ENCODE measurements at places on chromosomes 5 and 9.

- no peak for DNase-seq
These were observed 571.9 kb upstream of the BRINP1 start for GRCh38 chr9:119941091-119941490.

GRCh38 chr9:135487281-135488012 is 7.9 kb downstream of the PPP1R26 start:
- DNase-seq, result no peak

DNA sequence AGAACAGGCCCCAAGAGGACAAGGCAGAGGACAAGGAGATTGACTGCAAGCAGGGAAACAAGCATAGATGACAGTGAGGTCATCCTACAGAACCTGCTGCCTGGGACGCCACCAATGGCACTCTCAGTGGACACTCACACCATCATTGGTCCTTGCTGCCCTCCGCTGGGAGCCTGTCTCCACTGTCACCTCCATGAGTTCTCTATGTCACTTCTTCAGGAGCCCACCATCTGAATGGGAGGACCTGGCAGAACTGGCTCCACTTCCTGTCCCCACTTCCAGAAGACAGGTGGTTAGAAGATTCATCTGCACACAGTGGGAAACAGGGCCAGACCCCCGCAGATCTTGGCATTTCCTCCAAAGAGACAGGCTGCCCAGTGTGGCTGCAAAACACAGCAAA is 188.9 kb downstream of the HSD17B3 start:
- DNase-seq, result no peak

DNA sequence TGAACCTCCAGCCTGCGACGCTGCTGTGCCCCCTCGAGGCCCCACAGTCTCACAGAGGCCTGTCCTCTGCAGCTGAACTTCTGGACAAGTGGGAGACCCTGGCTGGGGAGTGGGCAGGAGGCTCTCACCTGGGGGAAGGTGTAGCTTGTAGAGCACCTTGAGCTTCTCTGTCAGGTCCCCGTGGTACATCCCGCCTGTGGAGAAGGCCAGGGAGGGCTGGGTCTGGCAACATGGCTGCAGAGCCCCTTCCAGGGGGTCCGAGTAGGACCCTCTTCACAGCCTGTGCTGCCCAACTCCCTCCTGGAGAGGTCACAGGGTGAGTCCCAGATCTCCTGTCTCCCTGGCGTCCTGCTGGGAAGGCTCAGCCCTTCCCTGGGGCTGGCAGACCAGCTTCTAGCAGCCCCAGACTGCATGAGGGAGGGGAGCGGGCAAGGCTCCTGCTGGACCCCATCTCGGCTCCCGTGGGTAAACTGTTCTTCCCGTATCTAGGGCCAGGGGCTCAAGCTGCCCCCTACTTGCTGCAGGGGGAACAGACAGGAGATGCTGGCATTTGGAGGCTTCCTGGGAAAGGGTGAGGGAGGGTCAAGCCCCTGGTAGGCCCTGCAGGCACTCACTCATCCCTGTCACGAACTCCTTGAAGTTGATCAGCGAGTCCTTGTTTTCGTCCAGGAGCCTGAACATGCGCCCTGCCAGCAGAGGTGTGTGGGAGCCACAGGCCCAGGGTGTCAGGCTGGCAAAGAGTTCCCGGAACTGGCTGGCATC is 11.2 kb upstream of the MRNIP start:
- DNase-seq, result no peak

GRCh38 chr5:143495110-143495509 is 91.6 kb upstream of the NR3C1 start:
- DNase-seq, result no peak

DNA sequence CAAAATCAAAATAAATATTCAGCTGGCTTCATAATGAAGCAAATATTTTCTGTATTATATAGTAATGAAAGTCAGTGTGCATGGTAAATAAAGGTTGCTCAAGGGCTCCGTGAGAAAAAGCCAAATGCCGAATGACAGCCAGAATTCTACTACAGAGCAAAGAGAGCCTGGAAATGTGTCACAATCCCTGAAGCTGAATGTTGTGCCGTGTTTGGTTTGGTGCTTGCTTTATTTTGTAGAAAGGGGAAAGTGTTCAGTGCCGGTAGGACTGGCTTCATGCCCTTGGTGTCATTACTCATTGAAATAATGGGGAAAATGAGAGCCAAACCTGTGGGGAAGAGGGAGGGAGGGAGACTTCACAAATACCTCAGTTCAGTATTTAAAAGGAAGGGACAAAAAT is 26.8 kb upstream of the ADAMTSL1 start:
- DNase-seq, result no peak

- DNase-seq, result no peak
These were observed 20.2 kb upstream of the AGXT2 start for GRCh38 chr5:35067985-35068384.

DNA sequence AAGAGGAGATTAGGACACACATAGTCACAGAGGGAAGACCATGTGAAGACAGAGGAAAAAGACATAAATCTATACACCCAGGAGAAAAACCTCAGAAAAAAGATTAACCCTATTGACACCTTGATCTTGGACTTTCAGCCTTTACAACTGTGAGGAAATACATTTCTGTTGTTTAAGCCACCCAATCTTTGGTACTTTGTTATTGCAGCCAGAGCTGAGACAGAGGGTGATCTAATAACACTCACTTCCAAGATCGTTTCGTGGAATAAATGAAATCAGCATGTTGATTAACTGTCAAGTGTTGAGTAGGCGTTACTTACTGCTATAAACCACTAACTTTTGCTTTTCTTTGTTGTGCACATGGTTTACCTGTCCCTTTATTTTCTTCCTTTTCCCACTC is 361.2 kb upstream of the RIOK2 start:
- no peak for DNase-seq

GRCh38 chr5:170612256-170612678 is 108.4 kb downstream of the KCNIP1 start:
- peak; percentile 57 for DNase-seq

GRCh38 chr9:135001526-135001925 is 83.8 kb upstream of the FCN1 start:
- DNase-seq, result no peak

GRCh38 chr5:56100439-56101176 is 105.8 kb upstream of the IL6ST start:
- DNase-seq, result no peak

GRCh38 chr5:42851481-42851880 is 39.8 kb upstream of the SELENOP start:
- DNase-seq, result no peak

DNA sequence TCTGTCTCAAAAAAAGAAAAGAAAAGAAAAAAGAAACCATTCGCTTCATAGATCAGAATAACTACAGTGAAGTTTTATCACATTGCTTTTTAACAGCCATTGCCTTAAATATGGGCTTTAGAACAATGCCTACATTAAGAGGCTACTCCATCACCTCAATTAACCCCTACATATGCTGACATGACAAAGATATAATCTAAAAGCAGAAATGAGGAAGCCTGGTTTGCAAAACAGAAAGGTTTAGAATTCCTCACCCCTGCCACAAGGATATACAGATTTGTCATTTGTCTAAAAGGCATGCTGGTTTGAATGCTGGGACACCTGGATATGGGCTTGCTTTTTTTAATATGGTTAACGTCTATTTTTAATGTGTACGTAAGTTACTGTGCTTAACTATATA is 1353.0 kb upstream of the C9orf72 start:
- DNase-seq, result no peak

DNA sequence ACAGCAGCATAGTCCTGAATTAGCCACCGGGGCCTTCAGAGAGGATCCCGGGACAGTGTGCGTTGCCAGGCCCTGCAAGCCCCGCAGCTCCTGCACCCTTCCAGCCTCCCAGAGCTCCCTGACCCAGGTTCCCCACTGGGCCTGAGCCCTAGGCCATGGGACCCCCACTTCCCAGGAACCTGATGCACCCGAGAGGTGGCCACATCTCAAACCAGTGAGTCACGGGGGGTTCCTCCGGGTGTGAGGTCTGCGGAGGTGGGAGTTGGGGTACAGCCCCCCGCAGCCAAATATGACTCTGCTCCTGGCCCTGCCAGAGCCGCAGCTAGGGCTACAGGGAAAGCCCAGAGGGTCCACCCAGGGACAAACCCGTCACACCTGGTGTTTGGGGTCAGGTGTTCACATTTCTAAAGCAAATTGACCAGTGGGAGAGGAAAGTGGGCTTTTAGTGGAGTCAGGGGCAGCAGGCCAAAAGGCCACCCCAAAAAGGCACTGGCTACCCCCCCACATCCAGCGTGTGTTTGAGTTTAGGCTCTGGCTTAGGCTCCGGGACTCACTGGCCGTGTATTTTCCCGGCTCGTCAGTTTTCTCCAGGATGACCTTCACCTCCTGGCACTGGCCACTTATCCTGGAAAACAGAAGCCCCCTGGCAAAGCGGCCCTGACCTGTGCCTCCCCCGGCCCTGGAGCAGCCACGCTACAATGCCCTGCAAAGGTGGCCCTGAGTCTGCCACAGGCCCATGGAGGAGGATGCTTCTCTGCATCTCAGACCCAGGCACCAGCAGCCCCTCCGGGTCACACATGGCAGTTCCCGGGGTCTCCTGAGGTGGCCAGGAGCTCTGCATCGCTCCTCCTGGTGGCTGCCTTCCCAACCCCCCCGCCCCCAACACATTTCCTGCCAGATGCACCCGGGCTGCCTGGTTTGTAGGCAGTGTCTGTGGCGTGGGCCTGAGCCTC is 17.4 kb upstream of the OBP2B start:
- DNase-seq, result no peak

All from NCI-H748 treated with DMSO at 0.1 percent for 48 hours (cell line).